ENCODE measurements at places on chromosomes 5 and 9. TPM values are rescaled to one million over a fixed set of nuclear protein-coding genes. Genes with fewer than 3 reads are reported as not detected.

The CAVIN4 gene
- polyA plus RNA-seq: 0.71 TPM

The C9 gene
- 0.02 TPM for polyA plus RNA-seq

The CCDC192 gene
- not detected for polyA plus RNA-seq

The POLR1E gene
- polyA plus RNA-seq: 44.5 TPM

The SHOC1 gene
- polyA plus RNA-seq: 0.07 TPM

The PAEP gene
- polyA plus RNA-seq: not detected

The PCDHGC5 gene
- 2.5 TPM for polyA plus RNA-seq

The GABRA1 gene
- not detected for polyA plus RNA-seq

The ATG12 gene
- 112 TPM for polyA plus RNA-seq

The FBXL7 gene
- polyA plus RNA-seq: 11.7 TPM

The SLCO4C1 gene
- not detected for polyA plus RNA-seq

The STK32A gene
- polyA plus RNA-seq: 0.12 TPM

The NIPAL4 gene
- 0.20 TPM for polyA plus RNA-seq

The GRM6 gene
- not detected for polyA plus RNA-seq

The GHR gene
- 0.48 TPM for polyA plus RNA-seq

The OLFM1 gene
- 0.16 TPM for polyA plus RNA-seq

The PPP3R2 gene
- not detected for polyA plus RNA-seq

Data from AG04450 (cell line).